ENCODE measurements at places on chromosomes 1 and 21.

DNA sequence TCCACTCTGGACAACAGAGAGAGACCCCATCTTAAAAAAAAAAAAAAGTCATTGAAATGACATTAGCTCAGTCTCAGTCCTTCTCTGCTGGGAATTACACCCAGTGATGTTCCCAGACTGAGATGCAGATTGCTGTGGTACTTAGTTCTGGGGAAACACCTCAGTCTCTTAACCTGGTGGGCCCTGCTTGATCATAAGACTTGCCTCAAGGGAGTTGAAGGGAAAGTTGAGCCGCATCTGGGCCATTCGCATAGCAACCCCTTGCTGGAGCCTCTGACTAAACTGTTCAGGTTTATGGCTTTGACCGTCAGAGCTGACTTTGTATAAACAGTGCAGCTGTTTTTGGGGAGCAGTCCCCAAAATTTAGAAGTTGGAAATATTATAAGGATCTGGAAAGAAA is 13.4 kb downstream of the FCRL4 start:
- no peak for DNase-seq

- DNase-seq, result no peak
Measured at GRCh38 chr1:4085546-4085945, 185.5 kb upstream of the C1orf174 start.

DNA sequence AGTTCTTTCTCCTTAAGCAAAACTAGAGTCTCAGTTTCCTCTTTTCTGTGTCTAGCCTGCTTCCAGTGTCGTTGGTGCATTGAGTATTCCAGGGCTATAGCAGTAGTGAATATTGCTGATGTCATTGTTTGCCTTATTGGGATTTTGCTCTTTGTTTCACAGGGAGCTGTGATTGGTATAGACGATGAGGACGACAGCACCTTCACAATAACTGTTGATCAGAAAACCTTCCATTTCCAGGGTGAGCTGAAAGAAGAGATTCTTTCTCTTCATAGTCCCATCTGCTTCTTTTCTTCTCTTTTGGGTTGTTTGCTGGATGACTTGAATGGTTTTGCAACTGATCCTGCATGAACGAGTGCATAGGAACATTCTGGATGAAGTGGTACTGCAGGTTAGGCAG is 52.4 kb downstream of the OSBPL9 start:
- DNase-seq, result no peak

DNA sequence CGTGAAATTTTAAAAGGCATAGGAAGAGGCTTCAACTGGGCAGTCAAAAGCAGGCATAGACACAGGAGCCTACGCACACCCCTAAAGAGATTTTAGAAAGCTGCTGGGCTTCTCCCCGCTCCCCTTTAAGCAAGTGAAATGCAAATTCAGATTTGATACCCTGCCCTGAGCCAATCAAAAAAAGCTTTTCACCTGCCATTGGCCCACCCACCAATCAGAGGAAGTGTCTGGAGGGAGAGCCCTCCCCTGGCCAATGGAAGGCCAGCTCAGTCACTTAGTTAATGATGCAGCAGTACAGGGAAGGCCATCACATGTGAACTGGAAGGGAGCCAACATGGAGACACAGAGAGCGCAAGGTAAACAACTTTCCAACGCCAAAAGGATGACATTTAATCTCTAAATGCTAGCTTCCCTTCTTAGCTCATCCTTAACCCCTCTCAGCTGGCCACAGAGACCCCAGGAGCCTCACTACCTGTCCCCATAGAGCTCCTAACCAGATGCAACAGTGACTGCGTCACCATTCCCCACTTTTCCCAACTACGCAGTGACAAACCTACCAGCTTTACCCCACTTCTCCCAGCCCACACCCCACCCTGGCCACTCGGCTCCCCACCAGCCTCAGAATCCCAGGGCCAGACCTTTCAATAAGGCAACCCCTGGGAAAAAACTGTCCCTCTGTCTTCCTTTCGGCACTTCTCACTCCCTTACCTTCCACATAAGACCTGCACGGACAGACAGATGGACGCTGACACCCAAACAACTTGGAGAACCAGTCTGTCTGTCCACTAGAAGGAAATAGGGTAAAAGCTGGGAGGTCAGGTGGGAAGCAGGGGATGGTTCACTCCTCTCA is 71.0 kb downstream of the CD46 start:
- DNase-seq, result no peak

DNA sequence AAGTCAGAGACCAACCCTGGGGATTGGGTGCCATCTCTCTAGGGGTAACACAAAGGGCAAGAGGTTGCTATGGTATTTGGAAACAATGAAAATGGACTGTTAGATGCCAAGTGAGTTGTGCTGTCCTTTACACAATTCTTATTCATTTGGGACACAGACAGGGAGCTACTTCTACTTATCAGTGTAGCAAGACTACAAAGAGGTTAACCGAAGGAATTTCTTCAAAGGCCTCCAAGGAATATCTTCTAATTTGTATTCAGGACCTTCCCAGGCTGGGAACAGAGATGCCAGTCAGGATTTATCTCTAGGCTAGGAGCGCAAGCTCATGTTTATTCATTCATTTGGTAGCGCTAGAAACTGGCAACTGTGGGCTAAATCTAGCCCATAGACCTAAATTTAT is 2.6 kb downstream of the NAXE start:
- no peak for DNase-seq

DNA sequence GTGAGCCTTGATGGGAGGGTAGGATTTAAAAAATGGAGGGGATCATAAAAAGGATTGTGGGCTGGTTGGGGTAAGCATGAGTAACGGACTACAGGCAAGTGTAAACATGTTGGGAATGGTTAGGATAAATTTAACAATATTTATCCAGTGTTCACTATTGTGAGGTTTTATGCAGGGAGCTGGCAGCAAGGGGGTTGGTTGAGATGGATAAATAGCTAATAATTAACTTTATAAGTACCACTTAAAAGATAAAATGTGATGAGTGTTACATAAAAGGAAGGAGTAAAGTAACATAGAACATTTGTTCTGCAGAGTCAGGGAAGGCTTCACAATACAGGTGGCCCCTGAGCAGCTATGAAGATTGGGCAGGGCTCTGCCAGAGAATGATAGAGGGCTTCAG is 109.0 kb downstream of the NGF start:
- DNase-seq, result no peak

GRCh38 chr1:52952112-52952511 is 25.0 kb downstream of the SCP2 start:
- no peak for DNase-seq

GRCh38 chr1:77781683-77782082 is 2.2 kb downstream of the MIGA1 start:
- no peak for DNase-seq

DNA sequence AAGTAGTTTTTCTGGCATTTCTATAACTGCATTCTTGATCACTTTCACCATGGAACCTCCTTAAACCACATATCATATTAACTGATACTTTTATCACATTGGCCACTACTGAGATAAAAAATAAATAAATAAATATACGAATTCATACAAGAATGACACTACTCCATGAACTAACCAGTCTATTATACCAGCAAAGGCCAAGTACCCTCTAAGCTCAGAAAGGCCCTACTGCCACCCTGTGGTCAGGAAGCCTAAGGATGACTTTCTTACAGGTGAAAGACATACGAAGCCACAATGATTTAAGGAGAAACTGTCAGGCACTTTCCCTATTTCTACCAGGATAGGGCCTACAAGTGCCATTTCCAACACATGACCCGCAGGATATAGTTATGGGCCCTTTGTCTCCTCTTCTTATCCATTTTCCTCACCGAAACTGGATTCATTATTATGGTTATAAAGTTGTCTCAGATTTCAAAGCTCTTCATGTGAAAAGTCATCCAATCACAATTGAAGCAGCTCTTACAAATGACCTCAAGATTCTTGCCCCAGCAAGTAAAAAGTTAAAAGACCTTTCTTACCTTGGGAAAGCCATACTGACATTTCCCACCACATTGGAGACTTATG is 23.9 kb downstream of the DNAJC8 start:
- peak; percentile 80 for DNase-seq

GRCh38 chr1:185401019-185401418 is 84.0 kb upstream of the IVNS1ABP start:
- no peak for DNase-seq

GRCh38 chr1:84956097-84956496 is 40.8 kb downstream of the MCOLN2 start:
- no peak for DNase-seq

DNA sequence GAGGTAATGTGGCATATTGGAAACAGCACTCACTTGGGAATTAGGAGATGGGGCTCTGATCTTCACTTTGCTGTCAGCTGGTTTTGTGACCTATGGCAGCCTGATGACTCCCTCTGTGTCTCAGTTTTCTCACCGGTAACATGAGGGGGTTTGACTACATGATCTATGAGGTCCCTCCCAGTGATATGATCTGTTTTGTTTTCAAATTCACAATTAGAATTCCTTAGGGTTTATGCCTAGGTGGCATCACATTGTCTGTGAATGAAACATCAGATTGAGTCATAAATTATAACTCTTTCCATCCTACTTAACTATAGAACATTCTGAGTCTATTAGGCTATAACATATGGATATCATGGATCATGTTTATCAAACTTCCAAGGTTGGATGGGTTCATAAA is 386.6 kb downstream of the PTBP2 start:
- no peak for DNase-seq

- no peak for DNase-seq
Measured at GRCh38 chr1:225318706-225319575, 108.9 kb downstream of the LBR start.

DNA sequence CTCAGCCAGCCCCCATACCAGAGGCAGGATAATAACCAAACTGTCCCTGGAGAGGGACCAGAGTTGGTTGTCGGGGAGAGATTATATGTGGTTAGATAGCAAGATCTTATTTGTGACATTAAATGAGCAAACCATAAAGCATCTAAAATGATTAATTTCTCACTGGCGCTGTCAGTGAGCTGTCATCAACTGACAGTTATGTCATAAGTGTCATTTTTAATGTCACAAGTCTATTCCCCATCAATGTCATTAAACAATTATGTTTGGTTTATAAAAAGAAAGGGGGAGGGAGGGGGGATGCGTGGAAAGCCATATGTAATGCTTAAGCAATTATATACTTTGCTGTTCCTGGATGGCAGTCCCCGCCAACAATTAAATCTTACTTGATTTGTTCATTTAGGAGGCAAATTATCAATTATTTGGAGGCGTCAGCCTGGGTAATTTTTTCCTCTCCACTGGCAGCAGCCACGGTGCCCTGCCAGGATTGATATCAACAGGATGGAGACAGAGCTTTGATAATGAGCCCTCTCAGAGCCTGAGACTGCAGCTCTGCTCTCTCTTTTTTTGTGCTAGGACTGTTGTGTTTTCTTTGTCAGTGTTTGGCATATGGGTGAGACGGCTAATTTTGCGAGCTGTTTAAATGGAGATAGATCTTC is 333.6 kb upstream of the CAMK1G start:
- no peak for DNase-seq

DNA sequence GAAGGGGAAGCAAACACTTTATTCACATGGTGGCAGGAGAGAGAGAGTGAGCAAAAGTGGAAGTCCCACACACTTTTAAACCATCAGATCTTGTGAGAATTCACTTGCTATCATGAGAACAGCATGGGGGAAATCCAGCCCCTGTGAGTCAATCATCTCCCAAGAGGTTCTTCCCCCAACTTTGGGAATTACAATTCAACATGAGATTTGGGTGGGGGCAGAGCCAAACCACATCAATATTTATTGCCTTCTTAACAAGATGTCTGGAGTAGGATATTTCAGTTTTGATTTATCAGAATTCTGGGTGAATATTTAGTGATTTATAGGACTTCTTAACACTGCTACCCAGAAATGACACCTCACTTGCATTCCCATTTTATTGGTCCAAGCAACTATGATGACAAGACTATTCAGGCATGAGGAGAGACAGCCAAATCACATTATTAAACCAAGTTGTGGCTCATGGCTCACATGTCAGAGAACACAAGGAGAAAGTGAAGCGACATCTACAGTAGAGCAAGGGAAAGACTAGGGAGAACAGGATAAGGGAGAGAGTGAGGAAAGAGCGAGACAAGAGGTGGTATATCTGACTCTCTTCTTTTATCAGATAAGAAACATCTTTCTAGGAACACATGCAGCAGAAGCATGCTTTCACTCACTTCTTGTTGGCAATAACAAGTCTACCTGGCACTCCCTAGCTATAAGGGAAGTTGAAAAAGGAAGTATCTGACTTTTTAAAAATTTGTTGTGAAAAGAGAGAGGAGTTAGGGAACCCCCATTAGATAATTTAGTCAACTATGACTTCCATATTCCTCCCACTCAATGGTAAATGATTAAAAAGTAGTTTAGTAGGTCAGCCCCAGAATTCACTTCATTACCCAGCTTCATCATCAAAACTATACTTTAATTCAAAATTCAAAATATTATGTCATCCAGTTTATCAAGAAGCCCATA is 36.6 kb upstream of the PTPRC start:
- DNase-seq, result no peak

- DNase-seq, result no peak
Measured at GRCh38 chr1:199287647-199288046, 648.8 kb downstream of the PTPRC start.

GRCh38 chr1:18653367-18653766 is 22.7 kb downstream of the PAX7 start:
- peak; percentile 37 for DNase-seq

DNA sequence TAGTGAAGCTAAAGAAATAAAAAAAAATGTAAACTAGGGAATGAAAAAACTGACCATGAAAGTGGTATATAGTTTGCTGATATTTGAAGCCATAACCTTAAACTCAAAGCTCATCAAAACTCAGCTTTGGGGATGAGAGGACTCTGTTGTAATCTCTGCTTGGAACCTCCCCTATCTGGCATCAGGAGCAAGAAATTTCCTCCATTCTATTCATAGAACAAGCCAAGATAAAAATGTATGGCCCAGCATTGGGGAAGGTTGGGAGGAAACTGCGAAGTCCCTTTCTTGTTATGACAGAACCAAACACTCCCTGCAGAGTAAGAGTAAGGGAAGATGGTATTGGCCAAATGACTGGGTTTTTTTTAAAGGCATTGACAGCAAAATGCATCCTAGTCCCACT is 35.6 kb downstream of the MCOLN2 start:
- no peak for DNase-seq

- no peak for DNase-seq
Measured at GRCh38 chr1:116676291-116676690, 8.8 kb upstream of the IGSF3 start.

GRCh38 chr1:168964478-168964877 is 142.0 kb upstream of the ATP1B1 start:
- no peak for DNase-seq

- DNase-seq, result no peak
Measured at GRCh38 chr1:189821833-189822232, 655.8 kb downstream of the BRINP3 start.

- DNase-seq, result no peak
Measured at GRCh38 chr1:6891781-6892579, 106.7 kb downstream of the CAMTA1 start.

DNA sequence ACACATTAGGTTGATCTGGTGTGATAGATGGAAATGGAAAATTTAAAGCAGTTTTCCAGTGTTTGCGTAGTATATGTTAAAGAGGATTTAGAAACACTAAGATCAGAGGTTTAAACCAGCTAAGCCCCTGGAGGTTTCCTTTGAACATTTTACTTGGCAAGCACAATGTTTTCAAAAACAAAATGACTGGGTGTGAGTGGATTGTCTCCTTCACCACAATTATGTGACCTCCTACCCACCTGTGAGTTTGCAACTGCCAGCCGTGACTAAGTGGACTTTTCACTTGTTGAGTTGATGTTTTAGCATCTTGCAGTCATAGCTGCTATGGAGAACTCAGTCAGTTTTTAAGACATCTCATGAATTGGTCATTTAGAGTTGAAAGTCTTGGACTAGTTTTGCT is 4.7 kb downstream of the CCDC190 start:
- no peak for DNase-seq

- DNase-seq, result no peak
Measured at GRCh38 chr1:88293691-88294190, 390.3 kb upstream of the PKN2 start.

- DNase-seq, result no peak
Measured at GRCh38 chr1:232766904-232767303, 38.3 kb upstream of the MAP10 start.

All from natural killer cell (primary cell).